ENCODE measurements at places on chromosomes 7 and 10. TPM values are rescaled to one million over a fixed set of nuclear protein-coding genes. Genes with fewer than 3 reads are reported as not detected.

The WASL gene
- polyA plus RNA-seq = 85.7 TPM

The SPDYE1 gene
- polyA plus RNA-seq = 1.2 TPM

The ADARB2 gene
- 0.40 TPM for polyA plus RNA-seq

The SYT15B gene
- 2.7 TPM for polyA plus RNA-seq

The SPACDR gene
- polyA plus RNA-seq = 3.0 TPM

The PBLD gene
- polyA plus RNA-seq = 11.0 TPM

Measured in left renal pelvis (tissue), 4 donors.